ENCODE measurements at places on chromosomes 4 and X. TPM values are rescaled to one million over a fixed set of nuclear protein-coding genes. Genes with fewer than 3 reads are reported as not detected.

PCSK1N gene
- total RNA-seq: 1.3 TPM

DIPK2B gene
- total RNA-seq: 0.07 TPM

IGSF1 gene
- not detected for total RNA-seq

SMIM10L2A gene
- total RNA-seq: 0.25 TPM

GASK1B gene
- total RNA-seq: not detected

ADH6 gene
- not detected for total RNA-seq

ESX1 gene
- not detected for total RNA-seq

MXRA5 gene
- not detected for total RNA-seq

NRK gene
- not detected for total RNA-seq

CENPVL1 gene
- total RNA-seq: not detected

FHIP1A gene
- 0.19 TPM for total RNA-seq

TEX13B gene
- not detected for total RNA-seq

TMEM164 gene
- total RNA-seq: 12.2 TPM

NDUFB11 gene
- 89.9 TPM for total RNA-seq

SUPT20HL2 gene
- not detected for total RNA-seq

ACOT9 gene
- 39.9 TPM for total RNA-seq

L1CAM gene
- 0.47 TPM for total RNA-seq

RHOH gene
- 83.6 TPM for total RNA-seq

CFAP99 gene
- 0.05 TPM for total RNA-seq

SMR3B gene
- not detected for total RNA-seq

HERC5 gene
- 21.1 TPM for total RNA-seq

PAGE2 gene
- total RNA-seq: not detected

HELT gene
- not detected for total RNA-seq

LRPAP1 gene
- total RNA-seq: 53.4 TPM

NPY2R gene
- total RNA-seq: not detected

CORIN gene
- not detected for total RNA-seq

NR3C2 gene
- total RNA-seq: 5.8 TPM

FRMD7 gene
- not detected for total RNA-seq

Data from activated CD4-positive, alpha-beta T cell treated with anti-CD3 and anti-CD28 coated beads for 36 hours (primary cell).